MG63 (cell line): ENCODE measurements at places on chromosomes 6 and 20. TPM values are rescaled to one million over a fixed set of nuclear protein-coding genes. Genes with fewer than 3 reads are reported as not detected.

MCHR2 gene
- not detected in 2 replicates for total RNA-seq

DNA sequence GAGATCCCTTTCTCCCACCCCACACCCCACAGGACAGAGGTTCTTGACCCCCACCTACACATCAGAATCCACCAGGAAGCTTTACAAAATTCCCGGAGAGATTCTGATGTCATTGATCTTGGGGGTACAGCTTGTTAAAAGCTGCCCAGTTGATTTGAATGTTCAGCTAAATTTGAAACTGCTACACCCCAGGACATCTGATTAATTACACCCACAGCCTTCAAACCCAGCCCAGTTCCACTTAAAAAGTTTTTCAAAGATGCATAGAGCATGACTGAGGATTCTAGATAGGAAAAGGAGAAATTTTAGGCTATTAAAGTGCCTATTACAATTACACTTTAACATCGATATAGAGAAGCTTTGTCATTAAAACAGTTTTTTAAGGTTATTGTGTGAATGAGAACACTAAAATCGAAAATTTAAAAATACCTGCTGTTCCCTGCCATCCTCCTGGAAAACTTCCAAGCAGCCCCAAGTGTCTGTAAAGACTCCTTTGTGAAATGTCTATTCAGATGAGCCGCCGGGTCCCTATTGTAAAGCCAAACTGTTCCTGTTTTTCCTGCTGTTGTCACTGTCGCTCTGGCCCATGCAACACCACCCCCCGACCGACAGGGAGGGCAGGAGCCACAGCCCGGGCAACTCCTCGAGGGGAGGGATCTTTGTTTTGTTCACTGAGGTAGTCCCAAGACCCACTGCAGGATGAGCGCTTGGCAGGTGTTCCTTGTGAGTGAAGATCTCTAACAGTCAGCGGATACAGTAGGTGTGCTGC lies 132.5 kb upstream of the PHACTR3 start:
- DNase-seq = no peak

TFEB gene
- 4.4 and 5.2 TPM in 2 replicates for total RNA-seq

- no peak for DNase-seq
Observed at GRCh38 chr6:32181915-32182529, 2.0 kb downstream of the AGER start.

GRM4 gene
- not detected in 2 replicates for total RNA-seq
